ENCODE measurements at places on chromosomes 6 and 20.

DNA sequence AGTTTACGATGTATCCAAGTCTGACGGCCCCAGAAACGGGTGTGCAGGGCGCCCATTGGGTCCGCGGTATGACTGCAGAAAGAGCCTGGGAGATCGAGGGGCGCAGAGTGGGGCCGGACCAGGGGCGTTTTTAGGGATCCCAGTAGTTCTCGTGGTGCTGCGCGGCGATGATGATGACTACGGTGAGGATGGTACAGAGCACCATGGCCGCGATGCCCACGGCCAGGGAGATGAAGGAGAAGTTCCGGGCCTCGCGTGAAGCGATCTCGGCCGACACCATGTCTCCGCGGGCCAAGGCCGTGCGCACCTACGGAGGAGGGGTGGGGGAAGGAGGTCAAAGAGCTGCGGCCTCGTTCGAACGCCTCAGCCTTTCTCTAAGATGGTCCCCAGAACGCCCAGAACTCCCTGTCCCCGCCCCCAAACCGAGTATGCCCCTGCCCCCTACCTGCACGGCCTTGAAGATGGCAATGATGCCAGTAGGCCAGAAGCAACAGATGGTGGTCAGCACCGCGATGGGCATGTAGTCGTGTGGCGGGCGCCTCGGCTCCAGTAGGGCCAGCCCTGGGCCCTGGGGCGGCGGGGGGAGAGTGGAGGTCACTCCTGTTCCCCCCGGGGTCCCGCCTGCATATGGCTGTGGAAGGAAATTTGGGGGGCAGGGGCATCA lies 2.5 kb downstream of the PRRT1 start:
- no peak for DNase-seq

- no peak for DNase-seq
Observed at GRCh38 chr6:149248693-149249369, 68.7 kb upstream of the TAB2 start.

DNA sequence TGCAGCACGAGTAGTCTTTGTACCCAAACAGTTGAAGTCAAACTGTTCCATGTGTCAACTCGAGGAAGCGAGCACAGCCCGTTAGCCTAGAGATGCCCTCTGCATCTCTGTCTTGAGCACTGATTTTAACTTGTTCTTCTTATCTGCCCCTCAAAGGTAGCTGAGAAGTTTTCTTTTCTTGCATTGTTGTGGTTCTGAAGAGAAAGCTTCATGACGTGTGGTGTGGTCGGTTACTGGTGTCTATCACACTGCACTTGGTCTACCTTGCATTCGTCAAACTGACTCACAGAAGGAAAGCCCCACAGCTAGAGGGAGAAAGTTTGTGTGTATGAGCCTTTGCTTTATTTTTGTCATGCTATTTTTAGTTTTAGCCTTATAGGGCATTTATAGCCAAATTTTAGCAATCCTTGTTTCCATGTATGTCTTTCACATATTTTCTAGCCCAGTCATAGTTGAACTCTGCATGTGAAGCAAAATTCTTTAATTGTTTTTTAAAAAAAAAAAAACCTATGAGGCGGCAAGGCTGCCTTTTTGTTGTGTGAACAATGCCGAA lies 115.1 kb downstream of the JAG1 start:
- no peak for DNase-seq

- DNase-seq, result no peak
Observed at GRCh38 chr6:28922004-28922820, 1.6 kb downstream of the TRIM27 start.

DNA sequence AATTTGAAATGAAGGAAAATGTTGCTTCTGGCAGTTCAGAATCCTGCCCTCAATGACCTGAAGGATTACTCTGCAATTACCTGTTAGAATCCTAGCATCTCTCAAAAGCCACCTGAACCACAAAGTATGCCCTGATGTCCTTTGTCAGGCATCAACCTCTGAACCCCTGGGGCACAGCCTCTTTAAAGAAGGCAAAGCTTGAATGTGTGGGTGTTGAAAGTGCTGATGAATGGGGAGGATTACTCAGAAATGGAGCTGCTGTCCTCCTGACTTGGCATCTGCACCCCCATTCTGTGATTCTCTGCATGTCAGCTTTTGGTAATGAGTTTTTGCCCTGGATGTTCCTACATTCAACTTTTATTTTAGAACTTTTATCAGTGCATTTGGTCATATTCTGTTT lies 179.2 kb downstream of the PKHD1 start:
- DNase-seq, result no peak

GRCh38 chr6:30935018-30935417 lies 3.0 kb upstream of the SFTA2 start:
- DNase-seq, result no peak
